Activated CD4-positive, alpha-beta T cell treated with anti-CD3 and anti-CD28 coated beads, Interleukin-2, amount 10 ng/mL, durations not matched to agents 24 days and 14 days (primary cell): ENCODE measurements at places on chromosomes 3 and 15. TPM values are rescaled to one million over a fixed set of nuclear protein-coding genes. Genes with fewer than 3 reads are reported as not detected.

DNA sequence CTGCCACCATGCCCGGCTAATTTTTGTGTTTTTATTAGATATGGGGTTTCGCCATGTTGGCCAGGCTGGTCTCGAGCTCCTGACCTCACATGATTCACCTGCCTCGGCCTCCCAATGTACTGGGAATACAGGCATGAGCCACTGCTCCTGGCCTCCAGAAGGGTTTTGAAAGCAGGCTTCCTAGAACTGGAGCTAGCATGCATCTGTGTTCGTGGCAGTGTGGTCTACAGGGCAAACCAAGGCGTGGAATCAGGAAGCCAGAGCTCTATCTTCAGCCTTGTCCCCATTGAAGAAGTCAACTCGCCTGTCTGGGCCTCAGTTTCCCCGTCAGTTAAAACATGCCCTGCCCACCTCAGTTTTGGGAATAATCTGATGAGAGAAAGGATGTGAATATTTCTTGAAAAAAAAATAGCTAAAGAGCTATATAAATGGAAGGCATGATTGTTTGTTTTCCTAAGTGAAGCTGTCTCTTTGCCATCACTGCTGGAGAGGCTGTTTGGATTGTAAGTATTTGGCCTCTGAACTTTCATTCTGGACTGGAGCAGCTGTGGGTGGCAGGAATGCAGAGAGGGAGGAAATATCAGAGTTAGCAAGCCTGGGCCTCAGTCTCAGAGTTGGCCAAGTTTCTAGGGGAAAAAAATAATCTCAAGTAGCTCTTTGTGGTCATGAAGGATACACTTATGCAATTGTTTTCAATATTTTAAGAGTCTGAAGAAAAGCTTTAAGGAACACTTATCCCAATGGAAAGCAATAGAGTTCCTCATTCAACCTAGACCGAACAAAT, 36.5 kb upstream of the UACA start:
- no peaks in the 10 kb centered on the region for H3K36me3 ChIP-seq
- no peak overlapping the region for H3K4me3 ChIP-seq
- no peaks in the 10 kb centered on the region for H3K4me1 ChIP-seq
- no peak for DNase-seq

DNA sequence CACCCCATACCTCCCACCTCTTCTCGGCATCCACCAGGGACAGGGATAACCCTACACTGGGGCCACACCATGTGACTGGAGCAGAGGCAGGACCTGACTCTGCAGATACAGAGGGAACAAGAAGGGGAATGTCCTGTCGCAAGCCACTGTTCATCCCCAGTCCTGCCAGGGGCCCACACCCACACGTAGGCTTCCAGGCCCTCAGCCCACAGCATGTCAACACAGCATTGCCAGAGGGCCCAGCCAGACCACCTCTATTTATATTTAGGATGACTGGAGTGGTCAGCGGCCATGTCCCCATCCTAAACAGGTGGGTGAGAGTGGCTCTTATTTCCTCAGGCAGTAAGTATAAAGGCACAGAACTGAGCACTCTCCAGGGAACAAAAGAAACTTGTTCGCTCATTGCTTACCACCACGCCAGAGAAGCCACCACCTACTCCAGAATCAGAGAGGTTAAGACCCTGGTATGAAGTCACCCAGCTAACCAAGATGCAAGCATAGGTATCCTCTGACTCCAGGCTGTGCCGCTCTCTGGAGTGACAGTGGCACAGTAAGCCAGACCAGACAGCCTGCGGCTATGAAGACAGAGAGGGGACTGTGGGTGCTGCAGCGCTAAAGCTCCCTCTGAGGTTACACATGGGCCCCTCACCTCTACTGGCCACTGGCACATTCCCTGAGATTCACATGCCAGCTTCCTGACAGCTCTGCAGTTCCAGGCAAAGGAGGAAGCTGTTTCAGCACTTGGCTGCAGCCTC, 67.9 kb downstream of the LRIG1 start:
- no peaks in the 10 kb centered on the region for H3K27me3 ChIP-seq
- DNase-seq: no peak
- H3K4me1 ChIP-seq: peaks cover 25% of the 10 kb centered on the region
- peaks cover 29% of the 10 kb centered on the region for H3K36me3 ChIP-seq
- no peak overlapping the region for H3K27ac ChIP-seq
- no peak overlapping the region for H3K4me3 ChIP-seq

DNA sequence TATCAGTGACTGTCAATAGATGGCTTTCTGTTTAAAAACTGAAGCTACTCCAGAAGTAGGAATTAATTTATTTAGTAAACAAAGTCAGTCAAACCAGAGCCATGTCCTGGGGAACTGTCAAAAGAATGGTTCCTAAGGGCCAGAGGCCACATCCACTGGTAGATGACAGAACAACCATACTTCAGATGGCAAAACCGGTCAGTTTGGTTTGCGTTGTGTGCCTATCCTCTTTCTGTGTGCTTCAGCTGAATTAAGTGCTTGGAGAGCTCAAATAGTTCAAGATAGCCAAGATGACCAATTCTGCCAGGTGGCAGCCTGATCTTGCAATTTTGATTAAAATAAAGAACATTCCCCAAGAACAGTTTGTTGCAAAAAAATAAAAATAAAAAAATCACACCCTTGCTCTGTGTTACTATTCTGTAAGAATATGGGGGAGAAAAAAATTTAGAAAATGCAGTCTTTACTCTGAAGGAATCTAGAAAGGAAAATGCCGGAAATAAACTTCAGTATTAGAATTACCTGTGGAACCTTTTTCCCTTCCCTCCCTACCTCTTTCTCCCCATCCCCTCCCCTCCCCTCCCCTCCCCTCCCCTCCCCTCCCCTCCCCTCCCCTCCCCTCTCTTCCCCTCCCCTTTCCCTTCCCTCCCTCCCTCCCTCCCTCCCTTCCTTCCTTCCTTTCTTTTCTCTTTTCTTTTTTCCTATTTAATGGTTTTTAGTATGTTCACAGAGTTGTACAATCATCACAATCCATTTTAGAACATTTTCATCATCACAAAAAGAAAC, 2.5 kb downstream of the MAP3K13 start:
- no peak for DNase-seq
- H3K4me3 ChIP-seq: no peak overlapping the region
- H3K36me3 ChIP-seq: no peaks in the 10 kb centered on the region
- H3K27ac ChIP-seq: no peak overlapping the region
- peaks cover 47% of the 10 kb centered on the region for H3K27me3 ChIP-seq

DNA sequence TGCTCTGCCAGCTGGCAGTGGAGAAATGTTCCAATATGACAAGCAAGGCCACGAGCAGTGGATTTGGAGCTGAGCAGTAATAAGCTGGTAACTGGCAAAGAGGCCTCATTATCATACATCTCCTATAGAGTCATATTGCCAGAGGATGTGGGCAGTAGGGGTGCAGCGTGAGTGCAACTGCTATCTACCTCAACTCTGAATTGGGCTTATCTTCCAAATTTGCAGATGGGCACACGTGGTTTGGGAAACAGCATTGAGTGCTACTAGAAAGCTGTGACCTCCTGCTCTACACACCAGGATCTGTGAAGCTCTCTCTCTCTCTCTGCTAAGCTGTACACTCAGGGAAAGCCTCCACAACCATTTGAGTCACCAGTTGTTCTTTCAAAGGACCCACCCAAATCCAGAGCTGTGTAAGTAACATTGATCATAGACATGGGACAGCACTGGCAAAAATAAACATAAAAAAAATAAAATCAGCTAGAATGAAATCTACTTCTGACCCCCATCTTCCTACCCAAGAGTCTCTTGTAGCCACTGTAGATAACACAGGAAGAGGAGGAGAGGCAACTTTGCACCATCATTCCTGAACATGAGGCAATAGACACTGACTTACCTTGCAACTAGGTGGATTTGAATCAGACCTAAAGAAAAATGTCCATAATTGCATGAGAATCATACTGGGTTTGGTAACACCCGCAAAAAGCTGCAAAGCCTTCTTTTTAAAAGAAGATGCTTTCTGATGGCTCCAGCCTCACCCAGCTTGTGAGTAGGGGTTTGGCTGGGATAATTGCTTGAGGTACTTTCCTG, 82.9 kb upstream of the THBS1 start:
- H3K4me1 ChIP-seq: peaks cover 3% of the 10 kb centered on the region
- no peak overlapping the region for H3K4me3 ChIP-seq
- no peak for DNase-seq
- peaks cover 13% of the 10 kb centered on the region for H3K27me3 ChIP-seq
- H3K27ac ChIP-seq: no peak overlapping the region

DNA sequence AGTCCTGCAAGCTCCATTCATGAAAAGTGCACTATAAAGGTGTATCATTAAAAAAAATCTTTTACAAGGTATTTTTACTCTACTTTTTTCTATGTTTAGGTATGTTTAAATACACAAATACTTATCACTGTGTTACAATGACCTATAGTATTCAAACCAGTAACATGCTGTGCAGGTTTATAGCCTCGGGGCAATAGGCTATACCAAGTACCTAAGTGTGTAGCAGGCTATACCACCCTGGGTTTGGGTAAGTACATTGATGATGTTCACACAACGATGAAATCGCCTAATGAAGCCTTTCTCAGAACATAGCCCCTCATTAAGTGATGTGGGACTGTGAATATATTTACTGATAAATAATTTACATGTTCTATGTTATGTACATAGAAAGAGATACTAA, 104.6 kb downstream of the ATP1B3 start:
- no peaks in the 10 kb centered on the region for H3K27me3 ChIP-seq
- no peaks in the 10 kb centered on the region for H3K4me1 ChIP-seq
- no peak overlapping the region for H3K27ac ChIP-seq
- no peak overlapping the region for H3K4me3 ChIP-seq

- no peak overlapping the region for H3K4me3 ChIP-seq
- DNase-seq: no peak
- H3K36me3 ChIP-seq: no peaks in the 10 kb centered on the region
Measured at GRCh38 chr3:72906154-72906553, 18.3 kb downstream of the GXYLT2 start.

DNA sequence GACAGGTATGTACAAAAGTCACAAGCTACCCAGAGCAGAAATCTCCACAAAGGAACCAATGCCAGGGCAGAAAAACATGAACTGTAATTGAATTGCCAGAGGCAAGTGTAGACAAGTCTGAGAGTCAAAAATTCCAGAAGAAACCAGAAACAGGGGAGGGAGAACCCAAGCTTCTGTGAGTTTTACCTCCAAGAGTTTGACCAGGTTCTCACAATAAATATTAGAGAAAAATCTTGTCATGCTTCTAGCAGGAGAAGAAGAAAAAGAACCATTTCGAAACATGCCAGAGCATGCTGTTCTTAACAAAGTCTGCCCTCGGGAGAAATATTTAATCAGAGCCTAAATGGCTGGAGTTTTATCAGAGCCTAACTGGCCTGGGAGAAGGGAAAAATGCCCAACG, 32.5 kb upstream of the AP3B2 start:
- H3K27me3 ChIP-seq: no peaks in the 10 kb centered on the region
- H3K36me3 ChIP-seq: peaks cover 4% of the 10 kb centered on the region
- H3K4me1 ChIP-seq: no peaks in the 10 kb centered on the region
- no peak for DNase-seq

- no peak overlapping the region for H3K27ac ChIP-seq
- H3K36me3 ChIP-seq: no peaks in the 10 kb centered on the region
- H3K27me3 ChIP-seq: peaks cover 4% of the 10 kb centered on the region
- H3K4me3 ChIP-seq: no peak overlapping the region
Measured at GRCh38 chr15:100786901-100787566, 92.6 kb upstream of the ALDH1A3 start.

Gene CSPG4
- not detected in 2 replicates for total RNA-seq

Gene ALDH1A3
- not detected in 2 replicates for total RNA-seq

DNA sequence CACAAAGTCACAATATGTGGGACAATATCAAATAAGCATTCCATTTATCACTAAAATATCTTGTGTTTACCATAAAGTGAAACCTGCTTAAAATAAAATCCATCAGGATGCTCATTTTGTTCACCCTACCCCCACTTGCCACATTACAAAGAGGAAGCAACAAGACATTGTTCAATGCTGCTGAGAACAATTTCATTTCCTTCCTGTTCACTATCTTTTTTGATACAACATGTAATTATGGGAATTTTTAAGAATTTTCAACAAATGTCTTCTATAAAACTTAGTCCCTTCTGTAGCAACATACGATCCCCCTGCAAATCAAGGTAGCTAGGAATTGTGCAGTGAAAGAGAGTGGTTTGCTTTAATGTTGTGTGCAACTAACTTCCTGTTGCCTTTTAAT, 34.9 kb upstream of the GPR160 start:
- H3K4me3 ChIP-seq: no peak overlapping the region
- H3K36me3 ChIP-seq: peaks cover 9% of the 10 kb centered on the region

GRCh38 chr3:33918126-33918756, 119.8 kb downstream of the PDCD6IP start:
- H3K36me3 ChIP-seq: no peaks in the 10 kb centered on the region
- H3K4me3 ChIP-seq: no peak overlapping the region

GRCh38 chr15:77437264-77437663, 16.6 kb downstream of the HMG20A start:
- DNase-seq: no peak
- H3K27me3 ChIP-seq: no peaks in the 10 kb centered on the region
- H3K27ac ChIP-seq: no peak overlapping the region
- H3K36me3 ChIP-seq: peaks cover 2% of the 10 kb centered on the region
- peaks cover 8% of the 10 kb centered on the region for H3K4me1 ChIP-seq

Gene THRB
- total RNA-seq: not detected in 2 replicates

Gene TTLL13
- 0.44 and 1.4 TPM in 2 replicates for total RNA-seq

- peaks cover 75% of the 10 kb centered on the region for H3K36me3 ChIP-seq
- H3K4me3 ChIP-seq: no peak overlapping the region
- no peaks in the 10 kb centered on the region for H3K27me3 ChIP-seq
- no peak for DNase-seq
Measured at GRCh38 chr3:4688411-4688810, 195.3 kb downstream of the ITPR1 start.

DNA sequence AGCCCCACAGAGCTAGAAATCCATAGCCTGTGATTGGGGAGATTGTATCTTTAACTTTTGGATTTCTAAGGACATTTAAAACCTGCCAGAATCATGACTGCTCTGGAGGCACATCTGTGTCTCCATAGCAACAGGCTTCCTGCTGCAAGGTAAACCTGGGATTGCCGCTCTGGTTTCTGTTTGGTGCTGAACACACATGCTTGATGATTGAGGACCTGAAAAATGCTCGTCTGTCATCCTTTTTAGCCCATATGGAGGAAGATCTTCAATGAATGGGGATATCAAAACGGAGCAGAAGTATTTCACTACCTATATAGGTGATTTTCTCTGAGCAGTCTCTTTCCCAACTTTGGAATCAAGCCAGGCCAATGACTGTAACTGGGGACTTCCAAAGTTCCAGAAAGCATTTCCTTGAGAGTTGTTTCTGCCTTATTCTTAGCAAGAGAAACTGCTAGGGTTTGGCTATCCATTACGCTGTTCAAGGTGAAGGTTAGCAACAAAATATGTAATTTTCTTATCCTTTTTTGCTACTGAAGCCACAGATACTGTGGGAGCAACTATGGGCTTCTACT, 96.5 kb upstream of the TNIK start:
- peaks cover 39% of the 10 kb centered on the region for H3K4me1 ChIP-seq
- H3K27me3 ChIP-seq: no peaks in the 10 kb centered on the region
- no peak overlapping the region for H3K27ac ChIP-seq
- H3K36me3 ChIP-seq: peaks cover 4% of the 10 kb centered on the region
- H3K4me3 ChIP-seq: no peak overlapping the region

Gene GPR27
- total RNA-seq: 1.0 and 1.4 TPM in 2 replicates

Gene CNOT10
- 61.0 and 74.4 TPM in 2 replicates for total RNA-seq

Gene TUSC7
- not detected in 2 replicates for total RNA-seq

GRCh38 chr3:152375546-152375945, 106.8 kb downstream of the MBNL1 start:
- no peak for DNase-seq
- H3K27ac ChIP-seq: peak overlapping the region; percentile 45
- no peak overlapping the region for H3K4me3 ChIP-seq
- peaks cover 41% of the 10 kb centered on the region for H3K36me3 ChIP-seq
- no peaks in the 10 kb centered on the region for H3K27me3 ChIP-seq

Gene FRMD4B
- 59.1 and 60.9 TPM in 2 replicates for total RNA-seq

Gene SLC12A8
- total RNA-seq: 1.1 and 1.2 TPM in 2 replicates
